ENCODE measurements at places on chromosomes 5 and 9.
A peak's percentile ranks its signal among the peaks of the same experiment; 100 is the strongest.

- no peak for DNase-seq
These were observed 163.1 kb downstream of the CDK5RAP2 start for GRCh38 chr9:120416781-120417427.

DNA sequence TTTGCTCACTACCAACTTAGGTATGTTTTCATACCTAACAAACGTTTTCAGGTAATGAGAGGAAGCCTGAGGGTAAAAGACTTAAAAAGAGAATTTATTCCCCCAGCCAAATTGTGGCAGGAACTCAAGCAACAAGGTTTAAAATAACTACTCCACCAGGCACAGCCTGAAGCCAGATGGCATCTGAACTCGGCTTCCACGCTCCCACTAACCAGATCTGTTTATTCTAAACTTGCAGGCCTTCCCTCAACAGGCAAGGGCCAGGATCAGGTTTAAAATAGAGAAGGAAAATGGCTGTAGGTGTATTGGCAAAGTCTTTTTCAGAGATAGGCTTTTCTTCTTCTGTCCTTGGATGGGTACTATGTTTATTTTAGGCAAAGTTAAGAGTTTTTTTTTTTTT is 89.4 kb downstream of the OTULIN start:
- no peak for DNase-seq

DNA sequence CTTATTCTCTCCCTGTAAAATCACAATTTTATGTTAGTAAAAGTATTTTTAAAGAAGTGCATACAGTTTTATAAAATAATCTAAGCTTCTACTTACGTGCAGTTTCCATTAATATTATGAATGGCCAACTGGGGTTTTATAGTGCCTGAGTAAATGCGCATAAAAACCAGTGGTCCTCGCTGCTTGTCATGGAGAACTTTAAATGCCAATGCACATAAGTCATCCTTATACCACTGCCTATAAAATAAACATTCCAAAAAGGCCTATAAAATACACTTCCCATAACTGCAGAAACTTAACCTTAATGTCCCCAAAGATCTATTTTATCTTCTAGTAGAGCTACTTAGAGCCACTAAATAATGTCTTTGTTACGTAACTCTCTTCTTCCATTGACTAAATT is 28.5 kb downstream of the GFM2 start:
- no peak for DNase-seq

- DNase-seq, result no peak
These were observed 21.1 kb upstream of the UBAP2 start for GRCh38 chr9:34069831-34070230.

DNA sequence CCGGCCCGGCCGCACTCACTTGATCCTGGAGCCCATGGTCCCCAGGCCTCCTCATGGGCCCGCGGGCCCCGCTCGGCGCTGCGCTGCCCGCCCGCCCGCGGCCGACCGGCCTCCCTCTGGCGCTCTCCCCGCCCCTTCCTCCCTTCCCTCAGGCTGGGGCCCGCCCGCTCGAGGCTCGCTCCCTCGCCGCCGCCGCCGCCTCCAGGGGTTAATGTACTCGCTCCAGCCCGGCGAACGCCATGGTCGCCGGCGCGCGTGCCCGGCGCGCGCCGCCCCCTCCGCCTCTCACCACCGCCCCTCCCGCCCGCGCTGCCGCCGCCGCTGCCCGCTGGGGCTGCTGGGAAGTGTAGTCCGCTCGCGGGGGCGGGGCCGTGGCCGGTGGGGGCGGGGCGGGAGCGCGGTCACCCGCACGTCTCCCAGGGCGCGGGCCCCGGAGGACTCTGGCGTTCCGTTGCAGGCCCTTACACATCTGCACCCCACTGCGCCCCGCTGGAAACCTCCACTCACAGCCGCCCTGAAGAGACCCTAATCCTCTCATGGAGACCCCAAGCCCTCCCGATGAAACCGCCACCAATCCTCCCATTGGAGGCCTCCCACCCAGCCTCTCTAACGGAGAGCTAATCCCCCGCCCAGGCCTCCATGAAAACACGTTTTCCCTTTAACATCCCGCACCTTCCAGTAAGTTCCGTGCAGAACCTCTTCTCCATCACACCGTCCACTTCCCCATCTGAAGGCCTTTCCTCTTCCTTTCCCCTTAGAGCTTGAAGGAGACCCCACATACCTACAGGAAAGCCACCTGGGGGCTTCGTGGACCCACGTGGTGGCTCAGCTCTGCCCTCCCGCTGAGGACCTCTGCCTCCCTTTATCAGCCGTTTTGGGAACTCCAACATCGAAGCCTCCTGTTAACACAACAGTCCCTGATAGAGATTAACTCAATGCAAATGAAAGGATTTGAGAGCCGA is at the start of gene DENND1A:
Gene DENND1A, minus strand, starts transcription at position 257 of the 962 bp plus-strand sequence. Its CDS starts 221 bp downstream, at position 36.
- peak; percentile 50 for DNase-seq

- no peak for DNase-seq
These were observed 162.2 kb downstream of the HSD17B3 start for GRCh38 chr9:96139592-96140295.

DNA sequence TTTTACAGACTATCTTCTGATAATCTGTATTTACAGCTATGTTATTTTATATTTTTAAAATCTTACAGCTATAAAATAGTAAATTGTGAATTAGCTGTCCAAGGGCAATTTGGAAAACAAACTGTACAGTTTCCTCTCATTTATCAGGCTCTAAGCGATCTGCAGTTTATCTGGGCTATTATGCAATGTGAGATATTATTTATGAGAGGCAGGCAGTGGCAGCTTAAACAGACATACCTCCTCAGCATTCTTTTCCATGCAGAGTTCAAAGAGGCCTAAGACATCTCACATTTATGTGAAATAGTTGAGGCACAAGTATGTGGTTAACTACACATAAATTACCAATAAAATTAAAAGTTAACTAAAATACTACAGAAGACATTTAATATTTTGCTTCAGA is 10.2 kb downstream of the NIPSNAP3B start:
- no peak for DNase-seq

GRCh38 chr9:109019420-109019819 is 6.1 kb upstream of the CTNNAL1 start:
- no peak for DNase-seq

- no peak for DNase-seq
These were observed 10.1 kb downstream of the IFNA5 start for GRCh38 chr9:21294904-21295538.

GRCh38 chr5:13536933-13537332 is 407.6 kb downstream of the DNAH5 start:
- no peak for DNase-seq

GRCh38 chr9:94033383-94033782 is 50.9 kb upstream of the PTPDC1 start:
- no peak for DNase-seq

DNA sequence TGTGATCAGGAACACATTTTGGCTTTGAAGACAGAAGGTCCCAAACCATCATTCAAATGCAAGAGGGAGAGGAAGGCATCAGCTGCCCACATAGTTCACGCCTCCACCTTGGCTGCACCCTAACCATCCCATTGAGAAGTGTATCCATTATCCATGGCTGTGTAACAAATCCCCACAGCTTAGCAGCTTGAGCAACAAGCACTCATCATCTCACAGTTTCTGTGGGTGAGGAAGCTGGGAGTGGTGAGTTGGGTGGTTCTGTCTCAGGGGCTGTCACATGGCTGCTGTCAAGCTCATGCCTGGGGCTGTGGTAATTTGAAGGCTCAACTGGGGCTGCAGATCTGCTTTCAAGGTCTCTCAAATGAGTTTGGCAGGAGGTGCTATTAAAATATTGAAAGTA is 23.0 kb upstream of the CEP72 start:
- no peak for DNase-seq

DNA sequence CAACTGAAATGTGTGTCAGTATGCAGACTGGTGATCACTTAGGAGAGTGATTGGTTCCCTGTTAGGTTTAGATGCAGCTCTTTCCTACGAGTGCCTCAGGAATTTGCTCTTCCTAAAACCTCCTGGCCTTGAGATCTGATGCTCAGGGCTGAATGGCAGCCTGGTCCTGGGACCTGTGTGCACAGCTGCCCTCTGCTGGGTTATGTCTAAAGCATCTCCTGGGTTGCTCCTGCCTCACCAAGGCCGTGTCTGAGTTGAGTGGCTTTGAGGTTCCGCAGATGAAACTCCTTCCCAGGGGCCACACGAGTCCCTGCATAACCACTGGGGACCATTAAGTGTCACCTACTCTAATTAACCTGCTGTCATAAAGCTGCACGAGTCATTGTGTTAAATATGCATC is 59.5 kb downstream of the MVB12B start:
- no peak for DNase-seq

- no peak for DNase-seq
These were observed 9.3 kb upstream of the PTPN3 start for GRCh38 chr9:109507421-109507838.

GRCh38 chr5:9502050-9502834 is 43.6 kb downstream of the SEMA5A start:
- DNase-seq, result no peak

DNA sequence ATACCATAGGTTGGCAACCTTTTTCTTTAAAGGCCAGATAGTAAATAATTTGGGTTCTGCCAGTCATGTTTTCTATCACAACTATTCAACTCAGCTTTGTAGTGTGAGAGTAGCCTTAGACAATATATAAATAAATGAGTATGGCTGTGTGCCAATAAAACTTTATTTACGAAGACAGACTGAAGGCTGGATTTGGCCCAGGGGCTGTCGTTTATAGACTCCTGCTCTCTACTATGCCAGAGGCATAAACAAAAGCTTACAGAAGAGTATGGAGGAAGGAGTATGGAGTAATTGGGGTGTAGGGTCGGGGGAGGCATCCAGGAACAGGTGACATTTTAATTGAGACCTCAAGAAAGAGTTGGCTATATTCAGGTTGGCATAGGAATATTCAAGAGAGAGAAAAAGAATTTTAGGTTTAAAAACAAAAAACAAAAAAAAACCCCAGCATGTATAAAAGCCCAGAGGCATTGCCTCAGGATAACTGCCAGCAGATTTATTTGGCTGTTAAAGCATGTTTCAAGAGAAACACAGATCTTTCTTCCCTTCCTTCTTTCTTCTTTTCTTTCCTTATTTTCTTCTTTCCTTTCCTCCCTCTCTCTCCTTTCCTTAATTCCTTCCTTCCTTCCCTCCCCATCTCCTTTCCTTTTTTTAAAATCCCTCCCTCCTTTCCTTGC is 39.9 kb downstream of the SLIT3 start:
- no peak for DNase-seq

DNA sequence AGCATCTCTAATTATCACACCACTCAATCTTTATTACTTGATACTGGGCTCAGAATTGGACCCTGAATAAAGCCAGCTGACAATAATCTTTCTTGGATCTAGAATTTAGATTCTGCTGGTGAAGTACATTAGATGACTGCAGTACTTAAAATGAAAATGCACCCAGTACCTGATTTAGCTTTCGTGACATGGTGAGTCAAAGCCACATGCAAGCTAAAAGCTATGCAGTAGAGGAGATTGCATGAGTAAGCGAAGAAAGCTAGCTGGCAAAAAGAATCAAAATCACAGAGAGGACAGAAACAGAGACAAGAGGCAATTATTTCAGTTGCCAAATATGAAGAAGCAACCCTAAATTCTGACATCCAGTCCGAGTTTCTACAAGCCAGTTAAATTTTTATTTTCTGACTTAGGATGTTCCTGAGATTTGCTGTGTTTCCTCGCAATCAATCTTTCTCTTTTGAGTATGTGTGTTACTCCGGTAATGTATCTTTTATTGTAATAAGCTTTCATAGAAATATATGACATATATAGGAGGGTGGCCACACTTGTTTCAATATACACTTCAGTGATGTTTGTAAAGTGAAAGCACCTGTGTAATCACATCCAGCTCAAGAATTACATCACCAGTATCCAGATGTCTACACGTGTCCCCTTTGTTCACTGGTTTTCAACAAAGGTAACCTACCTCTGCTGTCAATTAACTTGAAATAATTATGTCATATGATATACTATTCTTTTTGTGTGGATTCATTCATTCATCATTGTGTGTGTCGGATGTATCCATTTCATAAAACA is 101.7 kb downstream of the CDH18 start:
- DNase-seq, result no peak

GRCh38 chr9:136018257-136019031 is 57.3 kb upstream of the UBAC1 start:
- no peak for DNase-seq

GRCh38 chr9:113186137-113186755 is 34.8 kb downstream of the FKBP15 start:
- no peak for DNase-seq

DNA sequence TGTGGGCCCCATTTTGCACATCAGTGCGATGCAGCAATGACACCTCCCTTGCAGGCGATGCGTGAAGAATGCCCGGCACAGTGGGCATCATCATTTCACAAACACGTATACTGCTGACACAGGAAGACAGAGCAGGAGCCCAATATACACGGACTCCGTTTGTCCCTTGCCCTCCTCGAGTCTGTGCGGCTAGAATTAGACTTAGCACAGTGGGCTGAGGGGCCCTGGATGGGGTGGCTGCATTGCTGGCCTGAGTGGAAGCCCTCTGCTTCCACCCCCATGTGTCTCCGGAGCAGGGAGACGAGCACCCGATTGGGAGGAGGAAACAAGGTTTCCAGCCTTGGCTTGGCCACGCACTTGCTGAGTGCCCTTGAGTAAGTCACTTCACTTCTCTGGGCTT is 40.8 kb downstream of the GSN start:
- no peak for DNase-seq

DNA sequence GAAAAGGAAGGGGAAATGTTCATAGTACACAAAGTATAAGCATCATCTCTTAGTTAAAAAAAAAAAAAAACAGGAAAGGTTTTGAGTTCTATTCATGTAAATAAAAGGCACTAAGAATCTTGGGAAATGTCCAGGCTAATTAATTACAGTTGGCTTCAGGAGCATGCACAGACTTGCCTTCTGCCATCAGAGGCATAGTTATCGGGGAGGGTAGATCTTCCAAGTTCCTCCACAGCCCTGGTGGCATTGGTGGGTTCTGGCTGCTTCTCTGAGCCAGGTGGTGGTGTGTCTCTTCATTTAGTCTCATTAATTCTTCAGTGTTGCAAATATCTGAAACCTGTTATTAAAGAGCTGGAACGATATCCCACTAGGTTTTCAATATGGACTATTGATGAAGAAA is 85.2 kb downstream of the TMEM252 start:
- DNase-seq, result no peak

DNA sequence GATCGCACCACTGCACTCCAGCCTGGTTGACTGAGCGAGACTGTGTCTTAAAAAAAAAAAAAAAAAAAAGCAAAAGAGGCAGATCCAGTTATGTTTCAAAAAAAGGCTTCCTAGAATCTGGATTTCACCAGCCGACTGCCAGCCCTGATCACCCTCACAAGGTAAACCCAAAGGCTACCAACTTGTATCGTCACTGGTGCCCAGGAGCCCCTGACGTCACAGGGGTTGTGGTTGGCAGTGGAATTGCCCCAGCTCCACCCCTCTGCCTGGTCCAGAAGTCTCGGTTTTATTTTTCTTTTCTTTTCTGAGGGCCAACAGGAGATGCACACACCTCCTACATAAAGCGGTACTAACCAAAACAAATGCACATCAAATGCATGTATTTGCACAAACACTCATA is 6.0 kb upstream of the LMX1B start:
- no peak for DNase-seq

- no peak for DNase-seq
These were observed 1.3 kb downstream of the MACIR start for GRCh38 chr5:103259705-103260355.
